ENCODE measurements at places on chromosomes 12 and 14.

- DNase-seq: no peak
Measured at GRCh38 chr12:56839489-56839848, 76.3 kb downstream of the HSD17B6 start.

DNA sequence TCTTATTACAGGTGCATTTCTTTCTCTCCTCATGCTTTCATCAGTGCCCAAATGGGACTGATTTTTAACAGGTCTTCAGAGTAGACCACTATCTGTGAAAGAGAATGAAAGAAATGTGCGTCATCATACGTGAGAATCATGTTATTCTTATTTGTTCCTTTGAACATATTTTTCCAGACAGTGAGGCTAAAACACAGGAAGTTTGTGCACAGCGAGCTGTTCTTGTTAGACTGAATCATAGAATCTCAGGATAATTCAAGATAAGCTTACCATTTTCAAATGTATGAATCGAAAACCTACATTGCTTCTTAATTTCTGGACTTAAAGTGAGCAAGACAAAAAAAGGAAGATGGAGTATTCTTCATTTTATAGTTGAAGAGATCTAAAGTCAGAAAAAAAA is 383.1 kb downstream of the EGLN3 start:
- DNase-seq: no peak

DNA sequence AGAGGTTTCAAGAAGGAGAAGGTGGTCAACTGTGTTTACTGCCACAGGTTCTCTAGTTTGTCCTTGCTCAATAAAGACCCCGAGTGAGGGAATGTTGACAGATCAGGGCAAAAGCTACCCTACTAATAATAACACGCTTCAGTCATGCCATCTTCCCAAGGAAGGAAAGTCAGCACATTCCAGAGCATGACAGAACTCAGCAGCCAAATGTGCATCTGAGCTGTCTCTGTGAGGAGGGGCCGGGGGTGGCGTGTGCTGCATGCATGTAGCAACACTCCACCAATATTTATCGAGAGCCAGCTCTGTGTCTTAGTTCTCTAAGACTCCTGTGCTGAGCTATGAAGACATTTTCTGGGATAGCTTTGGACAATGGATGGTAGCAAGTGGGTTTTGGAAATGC is 260.4 kb downstream of the DPF3 start:
- no peak for DNase-seq

DNA sequence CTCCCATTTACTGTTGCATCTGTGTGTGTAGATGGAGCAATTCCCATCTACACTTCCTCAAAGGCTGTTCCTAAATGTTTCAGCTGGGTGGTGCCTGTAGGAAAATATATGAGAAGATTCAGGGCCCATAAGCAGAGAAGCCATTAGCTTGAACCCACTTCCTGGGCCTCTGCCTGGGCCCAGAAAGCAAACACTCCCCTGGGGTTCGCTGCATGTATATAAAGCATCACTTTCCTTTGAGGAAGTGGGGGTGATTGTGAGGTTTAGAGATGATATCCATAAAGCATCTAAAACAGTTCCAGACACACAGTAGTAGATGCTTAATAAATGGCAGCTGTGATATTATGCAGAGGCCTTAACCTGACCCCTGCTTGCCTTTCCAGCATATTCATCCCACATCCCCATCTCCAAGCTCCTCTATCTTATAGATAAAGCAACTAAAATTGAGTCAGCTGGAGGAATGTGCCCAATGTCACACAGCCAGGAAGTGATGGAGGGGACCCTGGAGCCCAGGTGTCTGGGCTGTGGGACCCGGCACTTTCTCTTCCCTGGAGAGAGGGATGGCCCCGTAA is 280.0 kb upstream of the CRY1 start:
- DNase-seq: no peak

DNA sequence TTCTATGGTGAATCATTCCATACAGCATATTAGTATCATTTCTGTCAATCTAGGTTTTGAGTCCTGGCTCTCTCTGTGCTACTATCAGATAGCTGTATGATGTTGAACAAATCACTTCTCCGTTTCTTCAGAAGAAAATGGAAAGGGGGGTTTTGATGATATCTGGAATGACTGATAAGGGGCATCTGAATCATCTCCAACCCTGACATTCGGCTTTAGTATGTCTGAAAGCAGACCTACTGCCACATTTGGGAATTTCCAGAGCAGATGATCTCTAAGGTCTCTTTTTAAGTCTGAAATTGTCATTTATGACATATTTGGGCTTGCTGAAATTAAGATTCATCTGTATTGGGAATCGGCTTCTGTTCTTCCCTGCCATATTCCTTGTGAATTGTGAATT is 10.1 kb downstream of the MLF2 start:
- DNase-seq: no peak

DNA sequence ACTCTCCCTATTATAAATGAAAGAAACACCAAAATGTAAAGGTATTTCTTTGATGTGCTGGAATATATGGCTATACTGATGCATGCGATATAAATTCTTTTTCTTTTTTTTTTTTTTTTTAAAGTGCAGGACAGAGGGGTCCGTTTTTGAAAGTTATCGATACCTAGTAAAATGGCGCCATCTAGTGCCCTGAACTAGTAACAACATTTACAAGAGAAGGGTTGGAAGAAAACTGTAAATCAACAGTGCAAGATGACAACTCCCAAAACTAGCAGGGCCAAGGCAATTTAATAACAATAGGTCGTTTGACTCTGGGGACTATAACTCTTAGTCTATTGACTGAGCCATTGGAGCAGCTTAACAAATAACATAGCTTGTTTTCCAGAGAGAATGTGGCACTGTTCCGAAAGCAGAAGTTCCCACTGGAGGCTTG is 137.7 kb downstream of the SPTSSA start:
- no peak for DNase-seq

DNA sequence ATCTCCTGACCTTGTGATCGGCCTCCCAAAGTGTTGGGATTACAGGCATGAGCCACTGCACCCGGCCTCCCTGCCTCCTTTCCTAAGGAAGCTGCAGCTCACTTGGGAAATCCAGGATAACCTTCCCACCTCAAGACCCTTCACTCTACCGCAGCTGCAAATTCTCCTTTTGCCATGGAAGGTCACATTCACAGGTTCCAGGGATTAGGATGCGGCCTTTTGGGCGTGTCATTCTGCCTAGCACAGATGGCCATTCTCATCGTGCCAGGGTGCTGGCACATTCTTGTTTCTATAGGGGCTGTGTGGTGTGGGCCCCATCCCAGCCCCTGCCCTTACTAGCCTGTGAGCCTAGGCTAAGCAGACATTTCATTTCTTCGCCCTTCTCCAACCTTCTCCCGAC is 219.9 kb downstream of the CHST11 start:
- no peak for DNase-seq

- no peak for DNase-seq
Measured at GRCh38 chr12:27179400-27180214, 64.5 kb upstream of the STK38L start.

GRCh38 chr12:45878630-45879255 is 111.6 kb downstream of the SCAF11 start:
- DNase-seq: no peak

DNA sequence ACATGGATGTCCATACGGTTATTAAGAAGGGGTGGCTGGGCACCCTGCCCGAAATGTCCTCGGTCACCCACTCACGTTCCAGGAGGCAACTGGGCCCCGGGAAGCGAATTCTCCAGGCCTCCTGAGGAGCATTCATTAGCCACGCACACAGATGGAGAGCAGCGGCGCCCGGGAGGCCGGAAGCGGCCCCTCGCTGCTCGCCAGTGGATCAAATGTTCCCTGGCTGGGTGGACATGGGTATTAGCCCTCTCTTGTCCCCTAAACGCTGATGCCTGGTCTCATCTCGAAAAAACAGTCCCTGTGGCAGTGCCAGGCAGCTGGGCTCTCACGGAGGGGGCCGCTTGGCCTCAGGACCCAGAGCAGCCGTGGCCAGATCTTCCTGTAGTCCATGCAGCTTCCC is 59.0 kb upstream of the DLK1 start:
- DNase-seq: no peak

DNA sequence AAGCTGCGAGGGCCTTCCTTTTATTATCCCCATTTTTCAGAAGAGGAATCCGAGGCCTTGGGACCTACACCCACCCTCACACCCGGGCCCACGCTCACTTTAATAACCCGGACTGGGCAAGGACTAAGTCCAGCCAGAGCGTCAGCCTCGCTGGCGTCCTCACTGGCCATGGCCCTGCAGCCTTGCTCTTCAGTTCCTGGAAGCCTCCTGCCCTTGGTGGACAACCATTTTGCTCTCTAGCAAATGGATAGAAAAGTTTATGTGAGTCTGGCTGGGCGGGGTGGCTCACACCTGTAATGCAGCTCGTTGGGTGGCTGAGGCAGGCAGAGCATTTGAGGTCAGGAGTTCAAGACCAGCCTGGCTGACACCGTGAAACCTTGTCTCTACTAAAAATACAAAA is 9.8 kb downstream of the RTL1 start:
- no peak for DNase-seq

DNA sequence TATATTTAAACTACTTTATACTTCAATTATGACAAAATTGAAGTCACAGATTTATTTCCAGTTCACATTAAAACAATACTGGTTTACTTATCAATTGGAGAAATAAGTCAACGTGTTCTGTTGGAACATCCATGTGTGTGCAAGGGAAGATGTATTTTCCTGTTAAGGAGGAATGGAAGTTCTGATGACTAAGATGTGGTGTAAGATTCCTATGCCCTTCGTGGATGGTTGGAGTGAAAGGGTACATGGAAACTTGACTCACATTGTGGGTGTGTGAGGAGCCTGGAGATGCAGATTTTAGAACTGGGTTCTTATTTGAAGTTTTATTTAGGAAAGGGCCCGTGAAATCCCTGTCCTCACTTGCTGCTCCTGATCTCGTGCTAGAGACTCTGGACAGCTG is 95.3 kb downstream of the CATSPERB start:
- no peak for DNase-seq

DNA sequence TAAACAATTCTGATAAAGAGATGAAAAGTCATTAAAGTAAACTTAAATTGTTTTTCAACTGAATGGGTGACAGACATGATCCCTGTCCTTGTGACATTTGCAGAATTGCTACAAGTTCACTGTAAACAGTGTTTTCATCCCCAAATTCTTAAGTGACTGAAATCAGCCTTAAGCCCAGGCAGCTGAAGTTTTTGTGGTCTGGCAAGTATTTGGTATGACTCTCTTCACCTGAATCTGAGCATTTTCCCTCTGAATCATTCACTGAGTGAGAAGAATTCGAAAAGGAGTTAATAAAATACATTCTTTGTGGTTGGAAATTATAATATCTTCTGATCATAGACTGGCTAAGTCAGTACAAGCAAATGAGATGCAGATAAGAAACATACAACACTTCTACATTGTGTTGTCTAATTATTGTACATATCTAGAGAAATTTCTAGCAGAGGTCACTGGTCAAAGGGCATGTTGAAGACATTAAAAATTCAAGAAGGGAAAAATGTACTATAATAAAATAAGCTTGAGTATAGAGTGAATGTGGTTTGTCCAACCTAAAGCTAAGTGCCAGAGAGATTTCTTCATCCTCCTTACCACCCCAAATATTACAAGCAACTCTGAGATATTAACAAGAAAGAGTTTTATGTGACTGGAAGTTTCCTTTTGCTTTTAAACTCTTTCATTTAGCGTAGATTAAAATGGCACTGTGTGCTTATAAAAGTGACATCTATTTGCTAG is 177.8 kb upstream of the DIO2 start:
- no peak for DNase-seq

GRCh38 chr14:75236467-75236866 is 42.2 kb upstream of the FOS start:
- no peak for DNase-seq

DNA sequence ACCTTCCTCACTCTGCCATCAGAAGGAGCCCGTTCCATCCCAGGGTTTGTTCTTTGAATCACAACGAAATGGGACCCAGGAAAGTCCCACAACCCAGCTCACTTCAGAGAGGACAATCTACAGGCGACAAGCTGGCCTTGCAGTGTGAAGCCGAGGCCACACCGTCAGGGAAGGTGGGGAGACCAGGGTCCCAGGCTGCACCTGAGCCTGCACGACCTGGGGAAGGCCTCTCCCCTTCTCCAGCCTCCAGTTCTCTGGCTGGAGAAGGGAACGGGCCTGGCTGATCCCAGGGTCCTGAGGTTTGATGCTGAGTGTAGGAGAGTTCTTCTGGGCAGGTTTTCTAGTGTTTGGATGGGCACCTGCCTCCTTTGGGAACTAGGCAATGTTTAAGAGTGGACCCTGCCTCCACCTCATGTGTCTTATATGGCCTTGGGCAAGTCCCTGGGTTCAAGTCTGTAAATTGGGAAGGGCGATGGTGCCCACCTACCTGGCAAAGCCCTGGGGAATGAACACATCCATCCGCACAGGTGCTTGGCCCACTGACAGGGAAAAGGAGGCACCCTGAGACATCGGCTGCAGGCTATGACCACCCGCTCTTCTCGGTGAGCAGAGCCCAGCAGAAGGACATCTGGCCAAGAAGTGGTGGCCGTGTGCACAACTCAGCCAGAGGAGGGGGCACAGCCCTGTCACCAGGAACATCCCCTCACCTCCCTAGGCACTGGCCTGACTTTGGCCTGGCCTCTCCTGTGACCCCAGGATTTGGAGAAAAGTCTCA is 77.9 kb upstream of the BCL11B start:
- DNase-seq: no peak

DNA sequence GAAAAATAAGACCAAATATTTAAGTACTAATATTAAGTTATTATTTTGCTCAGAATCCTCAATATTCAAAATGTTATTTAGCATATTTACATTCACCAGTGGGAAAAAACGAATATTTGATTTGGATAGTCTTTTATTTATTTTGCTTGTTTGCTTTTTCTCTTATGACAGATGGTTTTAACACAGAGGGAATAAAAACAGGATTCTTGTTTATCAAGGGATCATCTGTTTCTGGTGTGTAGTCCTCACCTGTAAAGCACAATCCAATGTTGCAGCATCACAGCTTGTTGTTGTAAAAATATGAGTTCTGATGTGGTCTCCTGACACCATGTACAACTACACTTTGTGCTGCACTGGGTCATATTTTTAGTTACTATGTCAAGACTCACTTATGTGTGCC is 103.9 kb downstream of the AVPR1A start:
- no peak for DNase-seq

- DNase-seq: no peak
Measured at GRCh38 chr12:42565633-42566032, 23.9 kb downstream of the PRICKLE1 start.

DNA sequence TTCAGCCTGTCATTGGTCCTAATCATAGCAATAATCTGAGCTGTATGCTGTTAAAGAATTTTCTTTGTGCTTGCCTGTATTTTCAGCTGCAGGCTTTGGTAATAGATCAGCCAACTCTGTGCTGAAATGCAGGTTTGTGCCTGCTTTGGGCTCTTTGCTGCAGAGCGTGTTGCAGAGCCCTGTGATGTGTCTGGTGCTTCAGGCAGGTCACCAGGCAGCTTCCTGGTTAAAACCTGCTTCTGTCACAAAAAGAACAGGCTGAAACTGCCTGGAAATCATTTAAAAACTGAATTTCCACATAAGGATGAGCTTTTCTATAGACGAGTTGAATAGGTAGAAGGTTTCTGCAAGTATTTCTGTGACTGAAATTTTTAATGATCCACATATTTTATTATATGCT is 3.1 kb downstream of the DIP2B start:
- no peak for DNase-seq

DNA sequence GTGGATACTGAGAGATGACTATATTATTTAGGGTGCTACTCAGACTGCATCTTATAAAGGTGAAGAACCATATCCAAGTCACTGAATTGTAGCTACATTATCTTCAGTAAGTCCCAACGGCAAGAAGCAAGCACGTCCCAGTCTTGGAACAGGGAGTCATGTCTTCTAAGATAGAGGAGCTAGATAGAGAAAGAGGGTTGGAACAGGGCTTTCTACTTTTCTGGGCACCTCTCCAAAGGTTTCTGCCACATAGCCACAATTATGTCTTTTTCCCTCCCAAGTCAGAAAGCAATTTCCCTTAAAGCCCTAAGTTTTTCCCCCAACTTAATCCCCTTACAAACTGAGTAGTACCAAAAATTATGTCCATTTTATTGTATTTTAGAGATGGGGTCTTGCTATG is 22.4 kb downstream of the MAPK1IP1L start:
- DNase-seq: no peak
